ENCODE measurements at places on chromosomes 7 and 10. TPM values are rescaled to one million over a fixed set of nuclear protein-coding genes. Genes with fewer than 3 reads are reported as not detected.

DNA sequence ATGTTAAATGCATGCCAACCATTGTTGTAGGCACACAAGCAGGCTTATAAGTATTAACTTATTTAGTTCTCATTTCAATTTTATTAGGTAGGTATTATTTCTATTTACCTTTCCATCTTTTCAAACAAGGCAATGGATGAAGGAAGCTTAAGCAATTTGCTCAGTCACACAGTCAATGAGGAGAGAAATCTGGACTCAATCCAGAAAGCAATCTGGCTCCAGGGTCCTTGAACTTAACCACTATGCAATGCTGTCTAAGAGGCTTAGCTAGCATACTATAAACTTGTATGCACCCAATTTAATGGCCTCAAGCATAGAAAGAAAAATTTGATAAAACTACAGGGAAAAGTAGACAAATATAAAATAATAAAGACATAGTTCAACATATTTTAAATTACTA, 88.6 kb downstream of the VWDE start:
- DNase-seq = peak; percentile 29

GRCh38 chr10:59968705-59969104, 62.3 kb upstream of the CCDC6 start:
- DNase-seq = no peak

DNA sequence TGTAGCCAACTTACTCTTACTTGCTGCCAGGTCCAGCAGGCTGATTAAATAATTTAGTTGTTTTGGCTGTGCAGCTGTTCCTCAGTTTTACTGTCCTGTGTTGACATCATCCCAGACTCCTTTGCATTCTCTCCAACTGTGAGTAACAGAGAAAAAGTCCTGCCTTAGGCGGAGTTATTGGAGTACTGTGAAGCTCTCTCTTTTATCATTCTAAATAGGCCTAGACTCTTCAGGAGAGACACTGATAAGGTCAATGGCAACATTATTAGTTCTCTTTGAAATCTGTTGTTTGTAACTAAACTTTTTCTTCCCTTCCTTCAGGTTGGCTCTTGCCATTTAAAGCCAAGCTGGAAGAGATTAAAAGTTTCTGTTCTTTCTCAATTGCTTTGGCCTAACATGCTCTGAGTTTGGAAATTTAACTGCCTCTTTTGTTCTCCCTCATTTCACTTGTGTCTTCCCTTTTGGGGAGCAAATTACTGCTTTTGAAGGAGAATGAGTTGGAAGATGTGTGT, 215.7 kb upstream of the CSTF2T start:
- no peak for DNase-seq

INHBA gene
- polyA plus RNA-seq = 0.49 TPM
